ENCODE measurements at places on chromosomes 5 and 9.

GRCh38 chr5:168169791-168170190 is 121.7 kb upstream of the WWC1 start:
- DNase-seq = no peak

- DNase-seq = peak; percentile 75
Observed at GRCh38 chr5:10323588-10324488, 16.1 kb upstream of the CMBL start.

DNA sequence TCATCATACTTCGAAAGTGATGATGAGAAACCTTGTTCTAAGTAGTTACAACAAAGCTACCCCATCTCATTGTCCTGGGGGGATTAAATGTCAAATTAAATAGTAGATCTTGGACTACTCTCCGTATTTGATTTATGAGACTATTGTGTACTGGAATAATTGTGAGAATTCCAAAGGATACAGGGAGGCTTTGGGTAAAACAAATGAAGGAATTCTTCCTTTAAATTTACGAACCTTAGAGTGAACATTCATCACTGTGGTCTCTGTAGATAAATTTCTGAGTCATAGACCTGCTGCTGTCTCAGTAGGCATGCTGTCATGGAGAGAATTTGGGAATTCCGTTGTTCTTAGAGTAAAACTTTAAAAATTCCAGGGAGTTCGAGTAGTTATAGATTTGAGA is 836.2 kb downstream of the DNAH5 start:
- no peak for DNase-seq

DNA sequence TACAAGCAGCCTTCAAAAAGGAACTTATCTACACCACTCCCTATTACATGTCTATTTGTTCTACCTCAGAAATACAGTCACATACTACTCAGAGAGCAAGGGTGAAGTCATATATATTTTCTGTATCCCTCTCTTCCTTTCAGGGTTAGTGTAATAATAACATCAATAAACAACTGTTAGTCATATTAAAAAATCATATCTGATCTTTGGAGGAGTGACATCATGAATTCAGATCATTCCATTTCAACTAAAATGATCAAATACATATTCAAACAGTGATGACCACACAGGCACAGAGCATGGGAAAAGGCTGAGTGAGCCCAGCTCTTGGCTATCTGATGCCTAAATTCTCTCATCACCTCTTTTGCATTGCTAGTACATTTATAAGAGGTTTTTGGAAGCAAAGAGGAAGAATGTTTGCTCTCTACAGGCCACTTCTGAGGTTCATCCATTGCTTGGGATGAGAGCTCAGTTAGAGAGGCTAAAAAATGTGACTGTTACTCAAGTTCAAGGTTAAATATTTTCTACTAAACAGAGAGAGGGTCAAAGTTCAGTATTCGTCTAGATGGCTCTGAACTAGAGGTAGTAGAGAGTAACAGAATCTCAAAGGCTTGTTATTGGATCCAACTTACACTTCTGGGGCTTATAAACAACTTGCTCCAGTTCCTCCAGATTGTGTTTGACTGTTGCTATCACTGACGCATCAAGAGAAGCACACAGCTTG is 39.0 kb downstream of the RIGI start:
- peak; percentile 10 for DNase-seq

- DNase-seq = no peak
Observed at GRCh38 chr5:8884029-8884428, 661.8 kb downstream of the SEMA5A start.

- peak; percentile 61 for DNase-seq
Observed at GRCh38 chr5:173331956-173332479, 3.8 kb upstream of the STC2 start.

- peak; percentile 95 for DNase-seq
Observed at GRCh38 chr9:22097707-22098106, 88.6 kb upstream of the CDKN2B start.

DNA sequence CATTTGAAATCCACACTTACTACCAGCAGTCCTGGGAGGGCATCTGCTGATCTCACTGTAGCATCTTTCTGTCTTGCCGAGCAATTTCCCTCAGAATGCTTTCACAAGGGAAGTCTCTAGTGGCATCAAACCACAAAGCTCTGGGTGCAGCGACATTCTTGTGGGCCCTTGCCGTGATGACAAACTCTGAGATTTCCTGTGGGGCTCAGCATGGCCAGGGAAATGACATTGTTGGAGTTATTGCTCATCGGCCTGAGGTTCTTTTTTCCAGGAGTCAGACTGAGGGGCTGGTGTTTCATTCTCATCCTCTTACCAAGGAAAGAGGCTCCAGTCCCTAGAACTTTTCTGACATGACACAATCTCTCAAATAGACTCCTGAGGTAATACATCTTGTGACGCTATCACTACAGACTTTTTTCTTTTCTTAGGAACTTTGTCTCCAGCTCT is 51.4 kb downstream of the PFDN1 start:
- DNase-seq = peak; percentile 88

DNA sequence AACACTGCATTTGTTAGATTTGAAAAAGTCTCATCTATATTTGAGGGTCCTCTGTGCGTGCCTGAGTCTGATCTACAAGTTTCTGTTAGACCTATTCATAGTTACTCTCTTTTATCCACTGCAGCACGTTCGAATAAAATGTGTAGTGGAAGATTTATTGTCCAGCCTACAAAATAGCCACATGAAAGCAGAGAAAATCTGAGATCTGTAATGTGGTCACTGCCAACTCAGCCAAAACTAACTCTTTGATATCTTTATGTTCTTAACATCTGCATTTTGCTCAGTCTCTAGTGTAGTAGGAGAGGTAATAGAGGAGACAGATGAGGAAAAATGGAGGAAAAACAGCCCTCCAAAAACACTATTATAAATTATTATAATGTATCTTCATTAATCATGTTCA is 354.0 kb downstream of the NPR3 start:
- DNase-seq = no peak

GRCh38 chr5:10539687-10539998 is 24.2 kb upstream of the ANKRD33B start:
- DNase-seq = no peak

DNA sequence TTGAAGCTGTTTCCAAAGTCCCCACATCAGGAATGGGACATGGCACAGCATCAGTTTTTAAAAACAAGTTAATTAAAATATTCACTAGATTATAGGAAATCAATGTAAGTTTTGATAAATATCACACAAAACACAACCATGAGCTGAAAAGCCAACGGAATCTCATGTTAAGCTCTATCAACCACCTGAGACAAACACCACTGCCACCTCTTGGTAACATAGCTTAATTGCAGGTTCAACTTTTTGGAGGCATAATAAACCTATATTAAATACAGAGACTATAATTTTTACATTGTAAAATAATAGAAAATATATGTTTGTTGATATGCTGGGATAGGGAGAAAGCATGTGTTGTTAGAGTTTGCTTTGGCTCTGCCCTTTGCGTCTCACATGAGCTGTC is 126.1 kb downstream of the SV2C start:
- no peak for DNase-seq

DNA sequence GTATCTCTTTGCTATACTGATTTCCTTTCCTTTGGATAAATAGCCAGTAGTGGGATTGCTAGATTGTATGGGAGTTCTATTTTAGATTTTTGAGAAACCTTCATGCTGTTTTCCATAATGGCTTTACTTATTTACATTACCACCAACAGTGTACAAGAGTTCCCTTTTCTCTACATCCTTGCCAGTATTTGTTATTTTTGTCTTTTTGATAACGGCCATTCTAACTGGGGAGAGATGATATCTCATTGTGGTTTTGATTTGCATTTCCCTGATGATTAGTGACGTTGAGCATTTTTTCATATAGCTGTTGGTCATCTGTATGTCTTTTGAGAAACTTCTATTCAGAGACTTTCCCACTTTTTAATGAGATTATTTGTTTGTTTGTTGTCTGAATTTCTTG is 25.8 kb downstream of the NADK2 start:
- DNase-seq = no peak

GRCh38 chr9:136189394-136190236 is 15.3 kb downstream of the LHX3 start:
- peak; percentile 17 for DNase-seq

DNA sequence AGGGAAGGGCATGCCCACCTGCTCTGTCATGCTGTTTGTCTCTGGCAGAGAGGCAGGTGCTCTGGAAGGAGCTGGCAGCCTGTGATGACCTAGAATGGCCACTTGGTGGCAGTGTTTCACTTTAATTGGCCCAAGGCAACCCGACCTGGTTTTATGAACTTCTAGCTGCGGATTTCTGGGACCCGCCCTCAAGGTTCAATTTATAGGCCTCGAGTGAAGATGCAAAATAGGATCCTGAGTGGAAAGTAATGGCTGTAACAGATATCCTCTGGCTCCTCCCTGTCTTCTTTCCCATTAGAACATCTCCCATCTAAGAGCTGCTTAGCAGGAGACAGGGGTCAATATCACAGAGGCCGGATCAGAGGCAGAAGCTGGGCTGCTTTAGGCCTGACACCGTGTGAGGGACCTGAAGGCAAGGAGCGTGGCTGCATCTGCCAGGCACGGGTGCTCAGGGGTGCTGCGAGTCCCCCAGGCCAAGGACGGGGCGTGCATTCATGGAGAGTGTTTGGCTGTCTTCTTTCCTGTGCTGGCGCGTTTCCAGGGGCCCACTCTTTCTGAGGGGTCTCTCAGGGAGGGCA is 56.7 kb upstream of the SLC28A3 start:
- peak; percentile 61 for DNase-seq

- DNase-seq = no peak
Observed at GRCh38 chr9:98191671-98192502, 550 bp downstream of the CORO2A start.

GRCh38 chr5:36346896-36347690 is 45.4 kb upstream of the RANBP3L start:
- DNase-seq = no peak

- DNase-seq = peak; percentile 97
Observed at GRCh38 chr5:140131967-140132409, 6.3 kb downstream of the IGIP start.

DNA sequence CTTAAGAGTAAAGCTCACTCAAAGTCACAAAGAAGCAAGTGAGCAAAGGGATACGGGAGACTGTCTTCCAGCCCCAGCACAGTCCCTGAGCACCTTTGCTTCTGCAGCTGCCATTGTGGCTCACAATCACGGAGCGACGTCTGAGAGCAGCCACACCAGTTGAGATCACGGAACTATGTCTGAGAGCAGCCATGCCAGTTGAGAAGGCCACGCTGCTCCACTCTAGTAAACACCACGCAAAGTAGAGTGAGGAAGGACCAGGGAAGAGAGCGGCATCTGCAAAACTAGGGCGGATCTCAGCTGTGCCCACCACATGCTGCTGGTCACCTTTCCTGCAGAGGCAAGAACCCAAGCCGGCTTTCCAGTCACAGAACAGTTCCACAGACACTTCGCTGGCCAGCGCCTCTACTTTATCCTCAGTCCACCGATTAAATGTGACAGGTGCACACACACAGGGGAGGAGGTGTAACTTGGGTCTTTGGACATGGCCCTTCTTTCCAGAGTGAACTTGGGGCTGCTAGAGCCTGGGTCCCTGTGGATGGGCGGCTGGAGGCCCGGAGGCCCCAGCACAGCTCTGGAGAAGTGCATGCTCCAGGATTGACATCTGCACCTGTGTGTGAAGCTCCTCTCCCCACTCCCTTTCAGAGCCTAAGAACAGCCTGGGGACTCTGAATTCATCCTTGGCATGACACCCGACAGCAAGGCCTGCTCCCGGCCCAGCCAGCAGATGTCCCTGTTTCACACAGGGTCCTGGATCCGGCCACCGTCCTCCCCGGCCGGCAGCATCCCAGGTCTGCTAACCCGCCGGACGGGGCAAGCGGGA is 324.9 kb upstream of the IRX4 start:
- no peak for DNase-seq

GRCh38 chr5:13955896-13956295 is 11.4 kb upstream of the DNAH5 start:
- no peak for DNase-seq

DNA sequence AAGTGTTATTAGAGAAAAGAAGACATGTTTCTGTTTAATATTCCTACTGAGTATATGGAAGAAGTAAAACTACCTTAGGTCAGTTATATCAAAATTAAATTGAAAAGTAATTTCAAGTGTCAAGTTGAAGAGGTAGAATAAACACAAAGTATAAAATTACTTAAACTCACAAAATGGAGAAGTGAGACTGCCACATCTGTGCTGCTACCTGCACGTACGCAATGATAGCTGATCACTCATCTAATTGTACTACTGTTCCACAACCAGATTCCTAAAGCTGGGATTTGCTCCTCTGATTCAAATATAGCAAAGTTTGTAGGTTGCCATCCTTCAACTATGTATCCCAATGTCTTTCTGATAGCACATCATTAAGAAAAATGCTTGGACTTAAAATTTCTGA is 24.8 kb downstream of the EQTN start:
- DNase-seq = no peak

DNA sequence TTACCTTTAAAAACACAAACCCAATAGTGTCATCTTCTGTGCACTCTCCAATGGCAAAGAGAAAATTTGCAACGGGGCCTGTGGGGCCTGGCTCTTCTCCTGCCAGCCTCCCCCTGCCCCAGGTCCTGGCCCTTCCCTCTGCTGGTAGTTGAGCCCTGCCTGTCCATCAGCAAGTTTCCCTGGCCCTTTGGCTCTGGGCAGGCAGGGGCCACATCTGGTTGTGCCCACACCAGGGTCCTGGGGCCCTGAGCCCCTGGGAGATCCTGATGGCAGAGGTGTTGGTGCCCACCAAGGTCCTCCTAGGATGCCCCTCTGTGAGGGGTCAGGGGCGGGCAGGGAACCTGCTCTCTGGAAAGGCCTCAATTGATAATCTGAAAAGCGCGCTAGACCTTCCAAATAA is 157.3 kb downstream of the DAB2IP start:
- DNase-seq = no peak

- no peak for DNase-seq
Observed at GRCh38 chr5:1099926-1100663, 11.8 kb downstream of the SLC12A7 start.

- no peak for DNase-seq
Observed at GRCh38 chr5:154086641-154087040, 47.9 kb downstream of the MFAP3 start.

DNA sequence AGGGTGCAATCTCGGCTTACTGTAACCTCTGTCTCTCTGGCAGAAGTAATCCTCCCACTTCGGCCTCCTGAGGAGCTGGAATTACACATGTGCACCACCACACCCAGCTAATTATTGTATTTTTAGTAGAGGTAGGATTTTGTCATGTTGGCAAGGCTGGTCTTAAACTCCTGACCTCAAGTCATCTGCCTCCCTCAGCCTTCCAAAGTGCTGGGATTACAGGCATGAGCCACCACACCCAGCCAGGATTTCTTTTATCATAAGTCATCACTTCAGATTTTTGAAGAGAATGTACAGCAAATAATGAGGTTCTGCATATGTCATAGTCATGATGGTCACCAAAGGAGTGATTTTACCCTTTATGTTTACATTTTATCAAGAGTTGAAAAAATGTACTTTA is 108.1 kb downstream of the GCNT1 start:
- no peak for DNase-seq
